ENCODE measurements at places on chromosomes 16 and 17.

- DNase-seq: no peak
Measured at GRCh38 chr17:33970279-33970678, 284.8 kb upstream of the CCL2 start.

GRCh38 chr16:51939378-51939871 is 607.5 kb downstream of the TOX3 start:
- no peak for DNase-seq

- no peak for DNase-seq
Measured at GRCh38 chr16:24049113-24049512, 207.0 kb upstream of the CACNG3 start.

DNA sequence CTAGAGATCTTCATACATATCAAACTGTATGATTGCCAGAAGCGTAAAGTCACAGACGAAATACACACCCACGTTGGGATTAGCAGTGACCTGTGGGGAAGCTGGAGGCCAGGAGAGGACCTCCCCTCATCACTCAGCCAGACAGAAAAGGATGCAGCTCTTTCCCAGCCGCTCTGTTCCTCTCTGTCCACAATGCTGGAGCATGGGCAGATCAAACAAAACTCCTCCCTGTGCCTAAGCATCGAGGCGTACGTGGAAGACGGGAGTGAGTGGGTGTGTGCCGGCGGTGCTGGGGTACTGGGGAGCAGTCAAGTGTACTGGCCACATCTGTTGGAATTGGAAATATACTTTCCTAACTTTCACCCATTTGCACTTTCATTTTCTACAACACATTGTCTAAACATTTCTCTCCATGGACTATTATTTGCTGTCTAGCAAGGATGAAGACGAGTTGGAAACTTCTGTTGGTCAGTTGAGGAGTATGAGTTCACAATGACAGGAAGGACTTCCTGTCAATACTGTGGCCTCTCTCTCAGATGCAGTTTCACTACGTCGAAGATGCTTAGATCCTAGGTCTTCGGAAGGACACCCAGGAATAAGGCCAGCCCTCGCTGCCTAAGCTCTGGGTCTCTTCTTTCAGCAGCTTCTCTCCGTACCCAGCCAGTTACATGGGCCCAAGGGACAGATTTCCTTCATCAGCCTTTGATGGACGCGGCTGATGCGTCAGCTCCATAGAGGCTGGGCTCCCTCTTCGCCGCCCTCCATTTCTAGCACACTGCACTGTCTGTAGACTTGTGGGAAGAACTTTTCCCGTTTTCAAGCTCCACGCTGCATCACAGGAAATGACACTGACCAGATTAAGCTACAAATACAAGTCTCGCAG is 30.6 kb upstream of the ENDOV start:
- DNase-seq: no peak

GRCh38 chr17:63071797-63072196 is 105.8 kb downstream of the TANC2 start:
- DNase-seq: no peak

- no peak for DNase-seq
Measured at GRCh38 chr16:69157196-69157595, 24.7 kb downstream of the UTP4 start.

Measured in ACHN (cell line).